ENCODE measurements at places on chromosomes 16 and 17. TPM values are rescaled to one million over a fixed set of nuclear protein-coding genes. Genes with fewer than 3 reads are reported as not detected.

The KRTAP17-1 gene
- not detected for total RNA-seq

The ICAM2 gene
- 0.77 TPM for total RNA-seq

The HBA1 gene
- 1.9 TPM for total RNA-seq

The PIK3R6 gene
- not detected for total RNA-seq

The HSF4 gene
- 9.8 TPM for total RNA-seq

The CDK5R1 gene
- 1.1 TPM for total RNA-seq

The PLCG2 gene
- total RNA-seq: under 0.01 TPM

The HAS3 gene
- total RNA-seq: 1.2 TPM

The OTOP3 gene
- total RNA-seq: not detected

The JMJD6 gene
- 10.0 TPM for total RNA-seq

The ACSM2A gene
- not detected for total RNA-seq

The SSTR5 gene
- total RNA-seq: not detected

The MYH11 gene
- not detected for total RNA-seq

The DRC7 gene
- not detected for total RNA-seq

The ENKD1 gene
- 16.0 TPM for total RNA-seq

The ABCA9 gene
- total RNA-seq: 56.8 TPM

The CCL8 gene
- total RNA-seq: not detected

The MT1A gene
- 7.5 TPM for total RNA-seq

The RHBDL1 gene
- total RNA-seq: 4.4 TPM

The CASKIN2 gene
- total RNA-seq: 7.7 TPM

The LGALS9B gene
- not detected for total RNA-seq

The KLHDC4 gene
- total RNA-seq: 7.2 TPM

The SLC13A2 gene
- total RNA-seq: not detected

The ZNF469 gene
- 11.7 TPM for total RNA-seq

All from pericardium fibroblast (primary cell).